A549 treated with CORT108297 at 1 μM for 4 hours (cell line): ENCODE measurements at places on chromosomes 5 and 9. TPM values are rescaled to one million over a fixed set of nuclear protein-coding genes. Genes with fewer than 3 reads are reported as not detected.

Gene EFCAB9
- total RNA-seq = not detected in 5 replicates

Gene ARL14EPL
- 0.07 to 0.43 TPM (median 0.14 TPM) in 5 replicates for total RNA-seq

Gene PRR7
- total RNA-seq = 13.2 to 40.2 TPM (median 35.2 TPM) in 5 replicates

Gene GMCL2
- total RNA-seq = 0.02 TPM in 1 of 5 replicates, not detected in the others

Gene CCL27
- total RNA-seq = 0.15 to 0.21 TPM (median 0.16 TPM) in 3 of 5 replicates, not detected in the others

Gene TMEM174
- total RNA-seq = not detected in 5 replicates

Gene ZNF354C
- 0.65 to 0.83 TPM (median 0.77 TPM) in 5 replicates for total RNA-seq

Gene SLC25A48
- 0.12 to 0.34 TPM (median 0.24 TPM) in 4 of 5 replicates, not detected in the other for total RNA-seq

Gene PCA3
- not detected in 5 replicates for total RNA-seq

Gene ZDHHC11B
- 0.83 to 1.7 TPM (median 1.2 TPM) in 5 replicates for total RNA-seq

Gene FAM81B
- not detected in 5 replicates for total RNA-seq

Gene NNT
- total RNA-seq = 9.8 to 15.9 TPM (median 11.1 TPM) in 5 replicates

Gene DMGDH
- total RNA-seq = 0.15 TPM in 1 of 5 replicates, not detected in the others

Gene CSF1R
- 0.11 to 0.22 TPM (median 0.15 TPM) in 5 replicates for total RNA-seq

Gene MSMP
- total RNA-seq = 0.30 to 0.48 TPM (median 0.36 TPM) in 3 of 5 replicates, not detected in the others

Gene AK3
- total RNA-seq = 43.0 to 58.5 TPM (median 52.0 TPM) in 5 replicates

Gene PROB1
- total RNA-seq = 0.17 to 0.38 TPM (median 0.28 TPM) in 5 replicates

Gene XRCC4
- 10.4 to 15.5 TPM (median 10.7 TPM) in 5 replicates for total RNA-seq

Gene AMBP
- 7.2 to 10.1 TPM (median 7.7 TPM) in 5 replicates for total RNA-seq

Gene ANKDD1B
- 0.05 to 0.09 TPM (median 0.05 TPM) in 3 of 5 replicates, not detected in the others for total RNA-seq

Gene FAXDC2
- 0.10 to 0.25 TPM (median 0.18 TPM) in 4 of 5 replicates, not detected in the other for total RNA-seq

Gene PRR16
- total RNA-seq = not detected in 5 replicates

Gene NDST1
- total RNA-seq = 49.9 to 71.9 TPM (median 62.0 TPM) in 5 replicates

Gene CTSL
- 771 to 906 TPM (median 806 TPM) in 5 replicates for total RNA-seq

Gene RFESD
- total RNA-seq = 2.1 to 3.1 TPM (median 2.4 TPM) in 5 replicates

Gene REEP2
- total RNA-seq = 6.5 to 8.1 TPM (median 6.8 TPM) in 5 replicates

Gene PALM2AKAP2
- 0.06 to 0.68 TPM (median 0.25 TPM) in 5 replicates for total RNA-seq

Gene CATSPER3
- total RNA-seq = 0.23 to 0.48 TPM (median 0.41 TPM) in 5 replicates

Gene HK3
- total RNA-seq = 0.03 to 0.44 TPM (median 0.12 TPM) in 3 of 5 replicates, not detected in the others

Gene SLC6A18
- not detected in 5 replicates for total RNA-seq

Gene LTC4S
- 0.25 to 0.36 TPM (median 0.27 TPM) in 3 of 5 replicates, not detected in the others for total RNA-seq

Gene GPR150
- 0.07 to 0.21 TPM (median 0.08 TPM) in 5 replicates for total RNA-seq

Gene AGTPBP1
- total RNA-seq = 6.5 to 9.9 TPM (median 8.0 TPM) in 5 replicates

Gene WDR31
- 0.95 to 1.4 TPM (median 1.1 TPM) in 5 replicates for total RNA-seq

Gene LRRC70
- 0.20 to 0.27 TPM (median 0.23 TPM) in 5 replicates for total RNA-seq

Gene CCL21
- total RNA-seq = not detected in 5 replicates

Gene RAB24
- total RNA-seq = 22.0 to 29.4 TPM (median 28.2 TPM) in 5 replicates

Gene CRHBP
- 0.09 to 0.25 TPM (median 0.15 TPM) in 5 replicates for total RNA-seq

Gene QRFP
- not detected in 5 replicates for total RNA-seq

Gene PLEKHG4B
- 0.45 to 1.1 TPM (median 1.1 TPM) in 5 replicates for total RNA-seq
